ENCODE measurements at places on chromosomes 6 and 20.

- no peak for DNase-seq
Observed at GRCh38 chr6:155448668-155449449, 6.8 kb downstream of the NOX3 start.

- DNase-seq = no peak
Observed at GRCh38 chr6:138671351-138671750, 102.2 kb upstream of the CCDC28A start.

DNA sequence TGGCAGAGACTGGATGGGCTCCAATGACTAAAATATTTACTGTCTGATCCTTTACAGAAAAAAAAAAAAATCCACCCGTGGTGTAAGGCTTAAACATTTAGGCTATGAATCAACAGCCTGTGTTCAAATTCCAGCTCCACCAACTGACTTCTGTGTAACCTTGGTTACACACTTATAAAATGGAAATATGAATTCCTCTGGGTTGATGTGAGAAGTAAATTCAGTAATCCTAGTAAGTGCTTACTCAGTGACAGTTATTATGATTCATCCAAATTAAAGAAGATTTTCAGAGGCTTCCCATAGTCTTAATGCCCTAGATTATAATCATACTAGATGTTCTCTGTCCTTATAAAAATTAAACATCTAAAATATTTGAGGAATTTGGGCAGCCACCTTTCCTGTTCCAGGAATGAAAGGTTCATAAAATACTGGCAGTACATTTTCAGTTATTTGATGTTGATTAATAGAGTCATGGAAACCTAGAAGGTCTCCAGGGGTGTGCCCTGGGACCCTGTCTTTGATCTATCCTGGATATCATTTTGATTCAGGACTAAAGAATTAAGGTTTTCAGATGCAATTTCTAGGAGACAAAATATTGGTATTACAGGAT is 180.3 kb upstream of the ZNF217 start:
- peak; percentile 93 for DNase-seq

DNA sequence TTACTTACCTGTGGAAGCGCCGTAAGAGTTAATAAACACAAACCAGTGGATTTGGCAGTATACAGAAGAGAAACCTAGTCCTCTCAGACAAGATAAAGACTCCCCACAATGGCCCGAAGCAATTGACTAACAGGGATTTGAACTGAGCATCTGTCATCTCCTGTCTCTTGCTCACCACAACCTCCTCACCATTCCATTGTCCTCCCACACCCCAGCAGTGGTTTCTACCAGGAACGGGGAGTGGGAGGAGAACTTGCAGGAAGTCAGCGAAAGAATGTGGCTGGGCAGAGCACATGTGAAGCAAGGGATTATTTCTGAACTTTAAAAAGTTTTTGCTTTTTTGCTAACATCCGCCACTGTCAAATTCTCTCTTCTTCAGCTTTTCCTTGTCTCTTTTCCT is 24.6 kb upstream of the TAAR1 start:
- peak; percentile 99 for DNase-seq

All from NCI-H226 (cell line).